ENCODE measurements at places on chromosomes 1 and 21.

DNA sequence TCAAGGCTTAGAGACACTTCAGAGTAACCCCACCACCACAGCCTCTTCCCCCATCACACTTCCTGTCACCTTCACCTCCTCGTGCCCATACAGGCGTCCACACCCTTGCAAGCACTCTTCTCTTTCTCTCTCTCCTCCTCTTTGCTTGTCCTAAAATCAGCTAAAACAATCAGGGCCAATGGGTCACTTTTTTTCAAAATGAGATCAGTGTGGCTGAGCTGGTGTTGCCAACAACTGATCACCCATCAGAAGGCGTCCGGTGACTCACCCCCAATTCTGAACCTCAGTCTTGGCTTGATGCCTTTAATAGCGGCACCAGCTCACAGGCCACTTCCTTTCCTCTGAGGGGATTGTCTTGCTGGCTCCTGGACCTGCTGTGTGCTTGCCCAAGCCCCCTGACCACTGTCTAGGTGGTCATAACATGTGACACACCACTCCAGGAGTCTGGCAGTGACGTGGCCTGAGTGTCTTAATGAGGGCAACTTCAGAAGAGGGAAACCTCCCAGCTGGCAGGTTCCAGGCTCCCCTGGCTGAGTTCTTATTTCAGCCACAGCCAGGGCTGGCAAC lies 1.6 kb downstream of the DRAXIN start:
- peak; percentile 73 for DNase-seq

DNA sequence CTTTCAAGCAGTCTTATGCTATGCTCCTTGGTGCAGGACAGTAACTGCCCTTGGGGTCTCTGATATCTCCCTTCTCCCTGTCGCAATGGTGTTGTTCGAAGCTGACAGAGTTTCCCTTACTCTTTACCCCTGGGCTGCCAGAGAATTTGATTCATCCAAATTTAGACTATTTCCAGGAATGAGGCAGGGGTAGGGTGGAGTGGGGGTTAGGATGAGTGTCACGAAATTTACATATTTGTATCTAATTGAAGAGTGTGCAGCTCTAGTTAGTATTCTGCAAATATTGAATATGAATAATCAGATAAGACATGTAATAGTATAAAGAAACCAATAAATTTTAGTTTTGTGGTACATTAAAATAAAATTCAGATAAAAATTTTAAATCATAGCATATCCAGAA lies 140.0 kb upstream of the LMO4 start:
- no peak for DNase-seq

GRCh38 chr1:1630191-1630964 lies 1.6 kb upstream of the MMP23B start:
- peak; percentile 95 for DNase-seq

DNA sequence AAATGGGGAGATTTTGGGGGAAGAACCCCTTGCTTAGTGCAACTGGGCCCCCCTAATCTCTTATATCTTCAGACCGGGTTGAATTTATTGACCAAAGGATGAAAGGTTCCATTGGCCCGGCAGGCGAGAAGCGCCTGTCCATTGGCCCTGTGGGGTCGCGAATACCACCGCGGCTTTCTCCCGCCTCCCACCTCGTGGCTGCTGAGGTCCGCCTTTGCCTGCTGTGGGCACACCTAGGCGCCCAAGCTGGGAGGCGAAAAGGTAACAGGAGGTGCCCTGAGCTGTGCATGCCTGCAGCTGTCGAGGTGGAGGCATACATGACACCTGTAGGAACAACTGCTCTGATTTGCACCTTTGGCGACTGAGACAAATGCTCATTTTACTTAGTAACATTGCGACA lies 21.1 kb upstream of the FLG2 start:
- DNase-seq, result no peak

GRCh38 chr1:26468911-26469310 lies 3.3 kb upstream of the HMGN2 start:
- no peak for DNase-seq

- DNase-seq, result no peak
Observed at GRCh38 chr1:58870298-58870676, 86.4 kb upstream of the JUN start.

DNA sequence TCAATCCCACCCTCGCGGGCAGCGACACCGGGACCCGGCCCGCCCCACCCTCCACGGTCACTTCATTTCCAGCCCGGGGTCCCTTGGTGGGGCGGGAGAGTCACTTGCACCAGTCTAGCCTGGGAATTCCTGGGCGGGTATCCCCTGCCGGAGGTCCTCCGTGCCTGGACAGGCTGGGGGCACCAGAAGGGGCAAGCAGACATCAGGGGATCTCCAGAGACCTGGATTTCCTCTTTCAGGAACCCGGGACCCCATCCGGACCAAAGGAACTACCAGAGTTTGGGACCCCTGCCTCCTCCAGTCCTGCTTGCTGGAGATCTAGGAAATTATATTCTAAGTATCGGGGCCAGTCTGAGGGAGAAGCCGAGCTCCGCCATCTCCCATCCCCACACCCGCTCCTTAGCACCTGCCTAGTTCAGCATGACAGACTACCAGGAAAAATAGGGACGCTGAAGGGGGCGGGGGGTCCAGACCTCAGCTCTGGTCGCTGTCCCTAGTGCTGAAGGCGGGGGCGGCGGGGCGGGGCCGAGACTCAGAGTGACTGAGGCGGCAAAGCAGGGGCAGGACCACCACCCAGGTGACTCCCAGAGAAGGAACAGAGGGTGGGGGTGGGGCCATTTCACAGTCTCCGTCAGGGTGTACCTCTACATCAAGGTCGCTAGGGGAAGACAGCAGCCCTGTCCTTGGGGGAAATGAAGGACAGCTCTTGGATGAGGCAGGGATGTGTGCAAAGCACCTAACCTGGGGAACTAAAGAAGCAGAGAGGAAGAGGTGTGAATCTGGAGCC lies 832 bp downstream of the HCN3 start:
- peak; percentile 87 for DNase-seq

DNA sequence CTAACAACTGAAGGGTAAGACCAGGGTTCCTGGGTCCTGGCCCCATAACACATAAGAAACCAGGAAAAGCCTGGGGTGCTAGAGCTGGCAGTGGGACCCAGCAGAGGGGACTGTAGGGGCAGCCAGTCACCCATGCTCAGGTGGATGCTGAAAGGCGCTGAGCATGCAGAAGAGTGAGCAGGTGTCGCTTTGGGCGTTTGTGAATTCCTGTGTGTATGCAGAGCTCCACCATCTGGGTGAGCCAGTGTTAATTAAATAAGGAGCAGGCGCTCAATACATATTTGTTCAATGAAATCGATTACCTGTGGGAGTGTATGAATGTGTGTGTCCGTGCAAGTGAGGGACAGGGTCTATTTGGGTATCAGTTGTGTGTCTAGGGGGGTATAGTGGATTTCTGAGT lies 499 bp downstream of the C1QA start:
- no peak for DNase-seq

DNA sequence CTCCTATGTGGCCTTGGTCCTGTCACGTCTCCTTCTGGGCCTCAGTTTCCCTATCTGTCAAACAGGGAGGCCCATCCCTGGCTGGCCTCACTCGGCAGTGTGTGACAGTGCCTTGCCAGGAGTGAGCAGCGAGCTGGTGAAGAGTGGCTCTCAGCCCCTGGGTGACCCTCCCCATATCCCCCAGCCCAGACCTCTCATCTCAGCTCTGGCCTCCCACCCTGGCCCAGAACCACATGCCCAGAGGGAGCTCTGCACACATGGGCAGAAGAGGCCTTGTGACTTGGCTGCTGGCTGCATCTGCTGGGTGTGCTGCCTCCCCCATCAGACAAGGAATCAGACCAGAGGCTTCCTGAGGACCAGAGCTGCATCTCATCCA lies 19.5 kb upstream of the PADI1 start:
- no peak for DNase-seq
